ENCODE measurements at places on chromosomes 2 and 18. TPM values are rescaled to one million over a fixed set of nuclear protein-coding genes. Genes with fewer than 3 reads are reported as not detected.

The TRIM43 gene
- not detected for total RNA-seq

The ACTR3 gene
- 252 TPM for total RNA-seq

The GAL3ST2 gene
- not detected for total RNA-seq

The CAPN14 gene
- 0.15 TPM for total RNA-seq

GRCh38 chr2:237552908-237553307 lies 13.5 kb upstream of the PRLH start:
- no peak for DNase-seq

- no peak for DNase-seq
These were observed 55.0 kb downstream of the ARHGAP25 start for GRCh38 chr2:68789603-68790002.

The STEAP3 gene
- 17.4 TPM for total RNA-seq

DNA sequence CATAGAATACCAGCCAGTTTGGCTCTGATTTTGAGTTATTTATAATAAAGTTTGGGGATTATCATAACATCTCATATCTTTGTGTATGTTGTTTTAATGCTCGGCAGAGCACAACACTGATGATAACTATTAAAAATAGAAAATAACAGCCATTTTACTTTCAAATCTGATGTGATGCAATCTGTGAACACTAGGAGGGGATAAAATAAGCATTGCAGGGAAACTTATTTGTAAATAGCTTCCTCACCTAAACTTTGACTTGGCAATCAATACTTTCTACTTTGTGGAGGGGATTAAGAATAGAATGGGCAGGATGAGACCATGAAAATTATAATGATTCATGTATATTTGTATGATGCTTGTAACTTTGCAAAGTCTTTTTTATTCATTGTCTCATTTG lies 54.4 kb downstream of the USP14 start:
- DNase-seq: no peak

Data from glomerular endothelial cell (primary cell).